CD4-positive, alpha-beta memory T cell (primary cell): ENCODE measurements at places on chromosomes 16 and 17. TPM values are rescaled to one million over a fixed set of nuclear protein-coding genes. Genes with fewer than 3 reads are reported as not detected.

DNA sequence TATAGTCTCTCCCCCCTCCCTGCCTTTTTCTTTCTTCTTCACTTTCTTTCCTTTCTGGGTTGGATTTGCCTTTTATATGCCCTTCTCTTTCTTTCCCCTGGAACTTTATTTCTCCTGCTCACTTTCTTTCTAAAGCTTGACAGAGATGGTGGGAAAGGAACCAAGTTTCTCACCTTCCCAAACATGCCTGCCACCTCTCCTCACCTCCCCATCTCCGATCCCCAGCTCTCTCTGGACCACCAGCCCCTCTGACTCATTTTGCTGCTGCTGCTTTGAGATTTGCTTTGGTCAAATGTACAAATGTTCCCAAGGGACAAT, 6.7 kb upstream of the LHX1 start:
- H3K36me3 ChIP-seq, result no peaks in the 10 kb centered on the region
- peaks cover 47% of the 10 kb centered on the region for H3K4me1 ChIP-seq
- H3K4me3 ChIP-seq, result no peak overlapping the region

- no peaks in the 10 kb centered on the region for H3K27me3 ChIP-seq
- H3K4me1 ChIP-seq, result peaks cover 38% of the 10 kb centered on the region
- H3K4me3 ChIP-seq, result no peak overlapping the region
- no peak for DNase-seq
- no peak overlapping the region for H3K27ac ChIP-seq
Observed at GRCh38 chr17:784143-784542, 2.0 kb downstream of the MRM3 start.

DNA sequence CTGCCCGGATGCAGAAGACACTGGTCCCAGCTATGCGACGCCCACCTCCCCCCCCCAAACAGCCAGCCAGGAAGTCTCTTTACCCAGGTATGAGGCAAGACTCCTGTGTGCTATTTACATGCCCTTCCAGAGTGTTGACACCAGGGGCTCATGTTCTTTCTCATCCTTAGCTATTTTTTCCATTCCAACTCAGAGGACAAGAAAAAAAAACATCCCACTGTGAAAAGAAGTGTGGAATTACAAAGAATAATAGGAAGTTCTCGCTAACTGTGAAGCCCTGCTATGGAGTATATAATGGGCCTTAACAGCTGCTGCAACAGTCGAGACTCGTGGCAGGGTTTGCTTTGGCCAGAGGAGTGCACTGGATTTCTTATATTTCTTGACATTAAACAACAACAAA, 584.9 kb downstream of the CDH13 start:
- H3K27me3 ChIP-seq, result no peaks in the 10 kb centered on the region
- no peak for DNase-seq
- H3K4me3 ChIP-seq, result no peak overlapping the region
- H3K27ac ChIP-seq, result no peak overlapping the region
- H3K36me3 ChIP-seq, result no peaks in the 10 kb centered on the region

- H3K4me1 ChIP-seq, result no peaks in the 10 kb centered on the region
- H3K27me3 ChIP-seq, result no peaks in the 10 kb centered on the region
- no peak overlapping the region for H3K27ac ChIP-seq
Observed at GRCh38 chr17:70185285-70185684, 16.0 kb downstream of the KCNJ2 start.

PAM16 gene
- total RNA-seq, result 54.8 TPM

CDK5R1 gene
- total RNA-seq, result 20.6 TPM

MEIOB gene
- total RNA-seq, result not detected

- no peaks in the 10 kb centered on the region for H3K27me3 ChIP-seq
- H3K4me3 ChIP-seq, result no peak overlapping the region
- H3K4me1 ChIP-seq, result peaks cover 1% of the 10 kb centered on the region
- no peak for DNase-seq
- no peak overlapping the region for H3K27ac ChIP-seq
Observed at GRCh38 chr17:49402706-49403105, 12.0 kb downstream of the PHB1 start.

GRCh38 chr16:50580180-50580798, 32.1 kb downstream of the NKD1 start:
- H3K4me3 ChIP-seq, result no peak overlapping the region
- no peak overlapping the region for H3K27ac ChIP-seq
- no peaks in the 10 kb centered on the region for H3K36me3 ChIP-seq
- H3K4me1 ChIP-seq, result peaks cover 7% of the 10 kb centered on the region
- H3K27me3 ChIP-seq, result no peaks in the 10 kb centered on the region

MTHFSD gene
- total RNA-seq, result 41.6 TPM

- H3K4me3 ChIP-seq, result no peak overlapping the region
- H3K27ac ChIP-seq, result no peak overlapping the region
- H3K4me1 ChIP-seq, result no peaks in the 10 kb centered on the region
- no peaks in the 10 kb centered on the region for H3K36me3 ChIP-seq
- no peaks in the 10 kb centered on the region for H3K27me3 ChIP-seq
- no peak for DNase-seq
Observed at GRCh38 chr16:10210944-10211343, 28.7 kb upstream of the GRIN2A start.

DNA sequence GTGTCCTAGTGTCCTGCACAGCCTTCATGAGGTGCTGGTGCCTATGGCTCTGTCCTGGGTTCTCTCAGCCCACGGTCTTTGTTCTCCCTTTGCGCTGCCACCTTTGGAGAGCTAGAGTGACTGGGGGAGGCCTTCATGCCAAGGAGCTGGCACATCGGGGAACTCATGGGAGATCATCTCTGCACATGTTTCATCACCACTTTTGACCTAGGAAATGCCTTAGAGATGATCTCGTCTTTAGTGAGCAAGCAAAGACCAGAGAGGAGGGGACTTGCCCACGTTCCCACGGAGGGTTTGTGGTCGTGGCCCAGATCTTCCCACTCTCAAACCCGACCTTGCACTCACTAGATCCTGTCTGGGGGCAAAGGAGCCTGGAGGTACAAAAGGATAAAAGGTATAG, 23.5 kb downstream of the TBX4 start:
- H3K27me3 ChIP-seq, result peaks cover 5% of the 10 kb centered on the region
- H3K36me3 ChIP-seq, result no peaks in the 10 kb centered on the region
- no peak overlapping the region for H3K27ac ChIP-seq
- DNase-seq, result no peak

KRTAP17-1 gene
- total RNA-seq, result not detected
